ENCODE measurements at places on chromosomes 1 and 21. TPM values are rescaled to one million over a fixed set of nuclear protein-coding genes. Genes with fewer than 3 reads are reported as not detected.

DYNLT5 gene
- not detected for total RNA-seq

NEK2 gene
- total RNA-seq = 15.0 TPM

S100A3 gene
- total RNA-seq = 7.1 TPM

ITGB2 gene
- 1.2 TPM for total RNA-seq

MATN1 gene
- total RNA-seq = not detected

F13B gene
- not detected for total RNA-seq

NOTCH2 gene
- 89.6 TPM for total RNA-seq

OLFM3 gene
- not detected for total RNA-seq

C1orf56 gene
- total RNA-seq = 3.9 TPM

C1orf87 gene
- 1.0 TPM for total RNA-seq

SLAMF6 gene
- not detected for total RNA-seq

LMX1A gene
- not detected for total RNA-seq

PLEKHM2 gene
- total RNA-seq = 47.3 TPM

CDK18 gene
- total RNA-seq = 5.9 TPM

IL19 gene
- not detected for total RNA-seq

CELA3A gene
- 0.56 TPM for total RNA-seq

BARHL2 gene
- total RNA-seq = not detected

RNU5D-1 gene
- not detected for total RNA-seq

FNDC10 gene
- total RNA-seq = 6.3 TPM

OR2G6 gene
- not detected for total RNA-seq

TRAF3IP3 gene
- total RNA-seq = 0.26 TPM

GSTM3 gene
- total RNA-seq = 104 TPM

HTR6 gene
- total RNA-seq = not detected

ESPN gene
- 0.13 TPM for total RNA-seq

ADGRB2 gene
- total RNA-seq = 17.2 TPM

OVAAL gene
- not detected for total RNA-seq

LGALS8 gene
- total RNA-seq = 71.9 TPM

RTCA gene
- 28.8 TPM for total RNA-seq

IL22RA1 gene
- total RNA-seq = not detected

FAM229A gene
- 1.2 TPM for total RNA-seq

LCE1D gene
- total RNA-seq = not detected

AMY1C gene
- not detected for total RNA-seq

VCAM1 gene
- total RNA-seq = 15.0 TPM

GRHL3 gene
- not detected for total RNA-seq

SEC16B gene
- 2.1 TPM for total RNA-seq

OR2L2 gene
- not detected for total RNA-seq

KCNA2 gene
- total RNA-seq = not detected

TFAP2E gene
- 0.16 TPM for total RNA-seq

ZMYND12 gene
- 0.96 TPM for total RNA-seq

TDRD5 gene
- total RNA-seq = under 0.01 TPM

MYCL gene
- total RNA-seq = 0.52 TPM

Measured in epithelial cell of alveolus of lung (primary cell).